H9 (cell line): ENCODE measurements at places on chromosomes 2 and 18. TPM values are rescaled to one million over a fixed set of nuclear protein-coding genes. Genes with fewer than 3 reads are reported as not detected.

DNA sequence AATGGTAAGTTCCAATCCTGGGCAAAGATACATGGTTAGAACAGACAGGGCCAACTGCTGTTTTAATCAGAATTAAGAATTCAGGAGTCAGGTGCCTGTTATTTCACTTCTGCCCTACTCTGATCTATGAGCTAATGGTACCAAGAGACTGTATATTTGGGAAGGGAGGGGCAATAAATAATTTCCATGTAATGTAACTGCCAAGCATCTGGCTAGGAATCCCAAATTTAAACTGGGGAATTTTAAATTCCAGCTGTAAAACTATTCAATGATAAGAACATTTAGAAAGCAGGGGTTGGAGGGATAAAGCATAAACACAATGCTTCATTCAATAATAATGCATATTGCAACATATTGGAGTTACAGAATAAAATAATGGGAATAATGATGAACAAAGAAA is 49.7 kb downstream of the SCN7A start:
- H3K4me3 ChIP-seq, result no peak overlapping the region
- H3K4me1 ChIP-seq, result no peaks in the 10 kb centered on the region
- no peaks in the 10 kb centered on the region for H3K27me3 ChIP-seq
- H3K36me3 ChIP-seq, result no peaks in the 10 kb centered on the region
- no peak overlapping the region for H3K27ac ChIP-seq

DNA sequence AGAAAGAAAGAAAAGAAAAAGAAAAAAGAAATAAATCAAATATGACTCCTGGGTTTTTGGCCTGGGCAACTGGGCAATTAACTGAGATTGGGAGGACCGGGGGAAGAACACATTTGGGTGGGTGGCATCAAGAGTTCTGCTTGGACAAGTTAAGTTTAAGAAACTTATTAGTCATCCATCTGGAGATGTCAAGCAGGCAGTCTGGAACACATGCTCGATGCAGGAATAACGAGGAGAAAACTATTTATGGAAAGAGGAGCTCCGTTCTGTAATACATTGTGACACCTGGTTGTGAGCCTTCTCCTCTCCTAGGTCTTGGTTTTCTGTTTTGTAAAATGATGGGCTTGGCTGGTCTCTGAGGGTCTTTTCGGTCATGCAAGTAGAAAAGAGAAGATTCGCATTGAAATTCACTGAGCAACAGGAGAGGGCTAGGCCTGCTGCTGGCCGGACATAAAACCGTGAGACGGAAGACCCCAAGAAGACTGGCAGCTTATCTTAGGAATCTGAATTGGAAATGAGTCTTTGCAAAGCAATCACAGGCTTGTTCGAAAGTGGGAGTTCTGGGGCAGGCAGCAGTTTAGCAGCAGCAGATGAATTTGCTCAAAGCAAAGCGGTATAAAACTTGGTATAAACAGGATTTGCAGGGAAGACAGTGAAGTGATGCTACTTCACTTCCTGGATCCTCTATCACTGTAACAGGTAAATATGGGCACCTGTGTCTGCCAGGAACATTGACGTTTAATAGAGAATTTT is 51.4 kb downstream of the E2F6 start:
- H3K27ac ChIP-seq, result no peak overlapping the region
- H3K27me3 ChIP-seq, result no peaks in the 10 kb centered on the region
- peaks cover 15% of the 10 kb centered on the region for H3K36me3 ChIP-seq
- no peak for DNase-seq
- H3K4me1 ChIP-seq, result no peaks in the 10 kb centered on the region
- H3K4me3 ChIP-seq, result no peak overlapping the region

DNA sequence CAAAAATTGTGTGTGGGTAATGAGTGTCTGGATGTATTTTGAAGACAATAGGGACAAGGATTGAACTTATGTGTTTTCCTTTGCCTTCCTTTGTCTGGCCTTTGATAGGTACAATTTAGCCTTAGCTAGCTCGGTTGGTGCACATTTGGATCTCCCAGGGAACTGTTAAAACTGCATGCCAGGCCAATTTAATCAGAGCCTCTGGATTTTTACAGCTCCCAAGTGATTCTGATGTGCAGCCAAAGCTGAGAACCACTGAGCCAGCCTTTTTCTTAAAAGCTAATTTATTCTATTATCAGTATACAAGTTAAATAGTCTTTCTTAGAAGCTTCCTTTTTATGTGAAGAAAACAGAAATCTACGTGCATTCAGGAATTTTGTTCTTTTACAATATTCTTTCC is 25.0 kb downstream of the PLEK start:
- no peaks in the 10 kb centered on the region for H3K36me3 ChIP-seq
- H3K27me3 ChIP-seq, result no peaks in the 10 kb centered on the region
- H3K4me3 ChIP-seq, result no peak overlapping the region
- H3K27ac ChIP-seq, result no peak overlapping the region

DNA sequence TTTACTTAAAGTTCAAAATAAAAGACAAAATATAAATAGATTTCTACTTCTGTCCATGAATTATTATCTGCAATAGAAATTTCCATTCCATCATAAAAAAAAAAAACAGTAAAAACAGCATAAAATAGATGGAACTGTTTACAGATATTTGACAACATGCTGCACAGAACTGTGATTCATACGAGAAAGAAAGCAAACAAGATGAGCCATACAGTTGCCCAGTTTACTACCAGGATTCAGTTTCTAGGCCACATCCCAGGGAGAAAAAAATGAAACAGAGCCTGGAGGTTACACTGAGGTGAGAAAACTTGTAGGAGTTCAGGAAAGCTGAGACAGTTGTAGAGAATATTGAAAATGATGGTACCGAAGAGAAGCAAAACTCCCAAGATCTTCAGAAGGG is 1426.9 kb upstream of the ACVR2A start:
- H3K36me3 ChIP-seq, result no peaks in the 10 kb centered on the region; the same call in 1 of the 2 replicates
- DNase-seq, result no peak
- H3K27ac ChIP-seq, result no peak overlapping the region
- H3K4me3 ChIP-seq, result no peak overlapping the region
- H3K27me3 ChIP-seq, result no peaks in the 10 kb centered on the region
- H3K4me1 ChIP-seq, result no peaks in the 10 kb centered on the region; the same call in 1 of the 2 replicates

DNA sequence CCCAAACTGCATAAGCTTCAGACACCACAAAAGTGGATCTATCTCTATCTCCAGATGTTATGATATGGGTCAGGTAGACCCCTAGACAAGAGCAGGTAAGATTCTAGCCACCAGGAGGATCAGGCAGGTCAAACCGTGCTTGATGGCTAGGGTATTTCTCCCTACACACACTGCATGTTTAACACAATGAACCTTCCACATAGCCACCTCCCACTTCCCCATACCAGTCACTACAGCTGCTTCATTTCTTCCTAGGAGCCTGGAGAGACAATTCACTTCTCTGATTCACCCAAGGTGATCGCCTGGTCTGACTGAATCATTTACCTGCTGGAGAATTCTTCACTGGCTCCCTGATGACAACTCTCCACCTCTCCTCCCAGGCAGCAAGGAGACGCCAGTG is 66.0 kb upstream of the MYCN start:
- H3K27me3 ChIP-seq, result no peaks in the 10 kb centered on the region
- DNase-seq, result no peak
- H3K27ac ChIP-seq, result no peak overlapping the region

DNA sequence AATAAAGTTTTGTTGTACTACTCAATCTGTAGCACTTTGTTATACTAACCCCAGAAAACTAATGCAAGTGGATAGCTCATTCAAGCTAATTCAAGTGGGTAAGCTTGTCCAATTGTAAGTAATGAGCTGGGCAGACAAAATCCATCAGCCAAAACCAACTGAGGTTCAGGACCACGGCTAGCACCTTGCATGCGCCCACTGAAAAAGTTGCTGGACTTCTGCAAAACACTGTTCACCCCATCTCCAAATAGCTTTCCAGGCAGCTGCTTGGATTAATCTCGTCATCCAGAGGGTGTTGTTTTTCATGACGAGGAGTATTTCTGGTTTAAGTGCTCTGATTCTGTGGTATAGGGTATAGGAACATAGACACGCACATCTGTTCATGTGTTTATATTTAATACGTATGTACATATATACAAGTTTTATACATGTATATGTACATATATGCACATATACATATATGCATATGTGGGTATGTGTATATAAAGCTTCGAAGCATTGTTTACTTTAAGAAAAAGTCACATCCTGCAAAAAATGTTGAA is 307.5 kb downstream of the GALR1 start:
- H3K27me3 ChIP-seq, result no peaks in the 10 kb centered on the region
- DNase-seq, result no peak
- no peaks in the 10 kb centered on the region for H3K4me1 ChIP-seq
- H3K4me3 ChIP-seq, result no peak overlapping the region
- H3K27ac ChIP-seq, result no peak overlapping the region

GRCh38 chr2:180374502-180375281 is 367.6 kb upstream of the CWC22 start:
- no peak overlapping the region for H3K4me3 ChIP-seq
- no peaks in the 10 kb centered on the region for H3K27me3 ChIP-seq
- no peak overlapping the region for H3K27ac ChIP-seq
- no peaks in the 10 kb centered on the region for H3K36me3 ChIP-seq
- no peak for DNase-seq

DNA sequence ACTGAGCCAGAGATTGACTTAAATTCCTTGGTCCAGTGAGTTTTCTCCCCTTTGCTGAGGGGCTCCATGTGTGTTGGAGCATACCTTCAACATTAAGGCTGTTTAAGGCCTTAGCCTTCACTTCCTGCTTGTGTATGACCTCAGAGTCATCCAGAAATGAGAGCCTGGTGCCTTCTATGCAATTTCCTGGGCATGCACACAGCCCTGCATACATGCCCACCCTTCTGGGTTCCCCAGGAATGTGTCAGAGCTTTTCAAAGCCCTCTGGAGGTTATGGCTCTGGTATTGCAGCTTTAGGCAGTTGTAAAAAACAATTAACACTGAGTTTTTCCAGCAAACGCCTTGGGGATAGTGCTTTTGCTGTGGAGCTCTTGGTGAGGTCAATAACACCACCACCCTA is 16.7 kb downstream of the IL1R1 start:
- H3K27me3 ChIP-seq, result no peaks in the 10 kb centered on the region
- no peak for DNase-seq
- no peaks in the 10 kb centered on the region for H3K36me3 ChIP-seq
- no peaks in the 10 kb centered on the region for H3K4me1 ChIP-seq
- H3K27ac ChIP-seq, result no peak overlapping the region

- DNase-seq, result no peak
- H3K27ac ChIP-seq, result no peak overlapping the region
- H3K4me3 ChIP-seq, result no peak overlapping the region
- no peaks in the 10 kb centered on the region for H3K27me3 ChIP-seq
Observed at GRCh38 chr2:113092864-113093612, 25.3 kb downstream of the IL1F10 start.

GRCh38 chr18:29218091-29218490 is 1041.2 kb upstream of the CDH2 start:
- H3K27me3 ChIP-seq, result no peaks in the 10 kb centered on the region
- H3K4me1 ChIP-seq, result no peaks in the 10 kb centered on the region
- no peaks in the 10 kb centered on the region for H3K36me3 ChIP-seq
- DNase-seq, result no peak
- no peak overlapping the region for H3K27ac ChIP-seq

ACVR1 gene
- 21.2 and 25.1 TPM in 2 replicates for total RNA-seq

MBD5 gene
- 22.1 and 23.1 TPM in 2 replicates for total RNA-seq

HAAO gene
- 5.3 and 6.6 TPM in 2 replicates for total RNA-seq

DNA sequence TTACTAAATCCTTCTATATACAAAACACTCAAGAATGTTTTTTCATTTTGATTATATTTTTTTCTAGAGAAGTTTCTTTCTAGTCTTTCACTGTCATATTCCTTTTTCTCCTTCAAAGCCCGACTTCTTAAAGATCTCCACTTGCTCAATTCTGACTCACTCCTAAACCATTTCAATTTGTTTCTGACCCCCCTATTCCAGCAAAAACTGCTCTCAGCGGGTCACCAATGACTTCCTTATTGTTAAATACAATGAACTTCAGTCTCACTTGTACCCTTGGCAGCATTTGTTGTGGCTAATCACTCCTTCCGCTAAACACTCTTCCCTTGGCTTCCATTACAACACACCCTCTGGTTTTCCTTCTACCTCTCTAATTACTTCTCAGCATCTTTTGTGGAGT is 111.1 kb upstream of the RBBP8 start:
- no peaks in the 10 kb centered on the region for H3K36me3 ChIP-seq
- DNase-seq, result peak; percentile 73
- peak overlapping the region; percentile 71 for H3K27ac ChIP-seq

- H3K4me1 ChIP-seq, result no peaks in the 10 kb centered on the region
- no peak overlapping the region for H3K4me3 ChIP-seq
- H3K36me3 ChIP-seq, result peaks cover 69% of the 10 kb centered on the region
- H3K27me3 ChIP-seq, result no peaks in the 10 kb centered on the region
- no peak overlapping the region for H3K27ac ChIP-seq
Observed at GRCh38 chr2:55236992-55237543, 4.6 kb downstream of the RPS27A start.

- H3K27me3 ChIP-seq, result no peaks in the 10 kb centered on the region
- no peaks in the 10 kb centered on the region for H3K4me1 ChIP-seq
- no peaks in the 10 kb centered on the region for H3K36me3 ChIP-seq
- H3K4me3 ChIP-seq, result no peak overlapping the region
- DNase-seq, result no peak
Observed at GRCh38 chr18:35096677-35097011, 55.4 kb downstream of the MAPRE2 start.

RBM43 gene
- total RNA-seq, result 1.8 and 2.0 TPM in 2 replicates

- no peak for DNase-seq
- no peak overlapping the region for H3K4me3 ChIP-seq
- H3K27ac ChIP-seq, result no peak overlapping the region
- H3K36me3 ChIP-seq, result no peaks in the 10 kb centered on the region
Observed at GRCh38 chr2:42926434-42927333, 134.3 kb upstream of the HAAO start.

- DNase-seq, result no peak
- H3K27me3 ChIP-seq, result no peaks in the 10 kb centered on the region
- peaks cover 11% of the 10 kb centered on the region; the same call in 1 of the 2 replicates for H3K4me1 ChIP-seq
- H3K36me3 ChIP-seq, result no peaks in the 10 kb centered on the region
- H3K4me3 ChIP-seq, result no peak overlapping the region
Observed at GRCh38 chr2:10920764-10921388, 9.1 kb downstream of the KCNF1 start.

GRCh38 chr2:7692657-7693161 is 775.5 kb downstream of the RNF144A start:
- peaks cover 2% of the 10 kb centered on the region for H3K36me3 ChIP-seq
- DNase-seq, result no peak
- no peaks in the 10 kb centered on the region for H3K4me1 ChIP-seq
- H3K4me3 ChIP-seq, result no peak overlapping the region
- no peak overlapping the region for H3K27ac ChIP-seq

POTEC gene
- not detected in 2 replicates for total RNA-seq

- no peak overlapping the region for H3K4me3 ChIP-seq
- no peak for DNase-seq
- no peaks in the 10 kb centered on the region for H3K27me3 ChIP-seq
- H3K4me1 ChIP-seq, result no peaks in the 10 kb centered on the region
- H3K36me3 ChIP-seq, result no peaks in the 10 kb centered on the region
- no peak overlapping the region for H3K27ac ChIP-seq
Observed at GRCh38 chr2:218815649-218816048, 16.0 kb downstream of the PRKAG3 start.

SERPINB12 gene
- not detected in 2 replicates for total RNA-seq

DNA sequence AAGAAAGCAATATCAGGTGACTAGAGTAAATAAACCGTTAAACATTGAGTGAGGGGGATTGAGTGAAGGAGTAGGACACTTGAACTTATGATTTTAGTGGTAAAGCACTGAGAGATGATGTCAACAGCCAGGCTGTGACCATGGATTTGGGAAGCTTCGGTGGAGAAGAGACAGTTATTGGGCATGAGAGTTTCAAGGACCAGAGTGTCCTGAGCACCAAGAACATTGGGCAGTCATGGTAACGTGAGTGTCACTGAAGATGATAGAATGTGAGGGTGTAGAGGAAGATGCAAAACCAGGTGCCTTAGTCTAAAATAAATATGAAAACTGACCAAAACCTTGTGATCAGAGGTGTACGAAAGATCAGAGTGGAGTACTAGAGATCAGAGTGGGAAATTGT is 248.1 kb downstream of the ASXL3 start:
- no peaks in the 10 kb centered on the region for H3K27me3 ChIP-seq
- H3K36me3 ChIP-seq, result no peaks in the 10 kb centered on the region
- H3K4me1 ChIP-seq, result no peaks in the 10 kb centered on the region
- no peak overlapping the region for H3K4me3 ChIP-seq
- DNase-seq, result no peak
